Midbrain (tissue), 1 donor: ENCODE measurements at places on chromosomes 5 and 9.

DNA sequence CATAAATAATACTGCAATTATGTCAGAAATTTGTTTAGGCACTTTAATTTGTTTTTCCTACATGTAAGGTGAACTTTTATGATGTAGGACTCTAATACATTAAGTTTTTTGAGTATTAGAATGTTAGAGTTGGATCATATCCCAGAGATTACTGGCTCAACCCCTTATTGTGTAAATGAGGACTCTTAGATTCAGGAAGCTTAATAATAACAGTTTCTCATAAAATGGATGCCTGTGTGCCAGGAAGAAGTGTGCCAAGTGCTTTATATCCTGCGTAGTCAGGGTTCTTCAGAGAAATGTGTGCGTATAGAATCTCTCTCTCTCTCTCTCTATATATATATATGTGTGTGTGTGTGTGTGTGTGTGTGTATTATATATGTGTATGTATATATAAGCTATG, 388.5 kb downstream of the CAAP1 start:
- DNase-seq = no peak

DNA sequence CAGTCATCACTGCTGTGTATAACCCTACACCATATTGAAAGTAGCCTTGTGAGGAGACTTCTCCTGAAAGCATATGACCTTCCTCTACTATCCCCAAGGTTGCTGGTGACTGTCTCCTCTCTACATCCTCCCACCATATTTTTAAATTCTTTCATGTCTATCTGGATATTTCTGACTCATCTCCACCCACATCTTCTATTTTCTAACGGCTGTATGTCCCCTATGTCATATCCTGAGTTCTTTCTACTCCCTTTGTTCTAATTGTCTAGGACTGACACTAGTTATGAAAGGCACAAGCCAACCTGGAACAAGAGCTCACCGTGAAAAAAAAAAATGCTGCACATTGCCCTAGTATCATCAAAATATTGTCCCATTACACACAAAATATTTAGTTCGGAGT, 218.3 kb upstream of the ZNF462 start:
- DNase-seq = no peak

GRCh38 chr9:116250891-116251290, 97.3 kb downstream of the PAPPA start:
- DNase-seq = no peak

- no peak for DNase-seq
These were observed 1951.4 kb upstream of the WWC1 start for GRCh38 chr5:166340039-166340438.

DNA sequence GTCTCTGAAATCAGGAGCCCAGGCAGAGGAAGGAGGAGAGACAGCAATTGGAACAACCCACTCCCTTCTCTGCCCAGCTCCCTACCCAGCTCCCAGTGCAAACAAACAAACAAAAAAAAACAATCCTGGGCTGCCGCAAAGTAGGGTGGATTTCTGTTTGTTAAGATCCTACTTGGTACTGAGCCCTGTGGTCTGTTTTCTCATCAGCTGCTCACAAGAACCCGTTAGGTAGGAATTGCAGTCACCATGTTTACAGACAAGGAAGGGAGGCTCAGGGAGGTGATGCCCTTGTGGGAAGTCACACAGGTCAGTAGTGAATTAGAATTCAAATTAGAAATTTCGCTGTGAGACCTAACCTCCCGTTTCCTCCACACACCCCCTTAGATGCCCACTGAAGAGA, 128.8 kb upstream of the RAD23B start:
- no peak for DNase-seq

GRCh38 chr5:179171816-179172745, 111.9 kb downstream of the ZNF354C start:
- no peak for DNase-seq

GRCh38 chr5:159409801-159410200, 79.5 kb upstream of the IL12B start:
- no peak for DNase-seq

DNA sequence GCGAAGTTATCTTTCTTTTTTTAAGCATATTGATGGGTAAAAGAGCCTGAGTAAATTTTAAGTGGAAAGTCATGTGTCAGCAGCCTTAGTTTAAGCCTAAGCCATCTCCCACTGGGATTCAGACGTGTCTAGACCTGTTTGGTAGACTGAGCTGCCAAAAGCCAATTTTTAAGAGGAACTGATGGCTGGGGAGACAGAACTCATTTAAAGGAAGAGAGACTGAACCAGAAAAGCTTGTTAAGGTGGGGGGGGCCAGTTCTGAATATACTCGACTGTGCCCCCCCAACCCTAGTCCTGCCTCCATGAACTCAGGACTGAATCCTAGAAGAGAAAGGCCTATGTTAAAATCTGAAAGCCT, 58.3 kb upstream of the PLPP1 start:
- DNase-seq = no peak

DNA sequence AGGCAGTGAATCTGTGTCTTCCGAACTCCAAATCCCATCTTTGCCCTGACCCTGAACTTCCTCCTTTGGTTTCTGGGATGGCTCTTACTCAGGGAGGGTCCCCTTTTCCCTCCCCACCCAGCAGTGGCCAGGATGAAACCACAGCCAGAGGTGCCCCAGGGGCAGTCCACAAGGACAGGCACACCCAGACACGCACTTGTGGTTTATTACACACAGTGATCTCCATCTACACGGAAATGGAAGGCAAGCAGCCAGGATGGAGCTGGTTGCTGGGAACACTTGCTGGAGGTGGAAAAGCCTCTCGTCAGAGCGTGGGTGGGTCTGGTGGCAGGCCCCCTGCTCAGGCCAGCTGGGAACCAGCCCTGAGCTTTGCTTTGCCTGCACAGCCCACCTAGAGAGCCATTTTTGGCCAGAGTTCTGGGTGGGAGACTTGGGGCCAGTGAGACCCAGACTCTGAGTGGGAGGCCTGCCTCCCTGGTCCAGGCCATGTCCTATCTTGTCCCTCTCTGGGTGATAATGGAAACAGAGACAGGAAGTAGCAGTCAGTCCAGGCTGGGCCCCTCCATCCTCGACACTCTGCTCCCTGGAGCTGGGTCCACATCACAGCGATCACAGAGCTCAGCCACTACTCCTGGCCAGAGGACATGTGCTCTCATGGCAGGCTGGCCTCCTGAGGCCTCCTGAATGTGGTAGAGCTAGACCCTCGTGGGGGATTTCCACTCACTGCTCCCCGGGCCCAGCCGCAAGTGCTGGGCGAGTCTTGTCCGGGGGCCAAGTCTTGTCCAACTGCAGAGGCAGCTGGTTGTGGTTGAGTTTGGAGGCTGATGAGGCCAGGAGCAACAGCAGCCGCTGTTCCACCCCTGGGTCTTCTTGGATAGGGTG, 5.1 kb upstream of the PHYKPL start:
- no peak for DNase-seq

DNA sequence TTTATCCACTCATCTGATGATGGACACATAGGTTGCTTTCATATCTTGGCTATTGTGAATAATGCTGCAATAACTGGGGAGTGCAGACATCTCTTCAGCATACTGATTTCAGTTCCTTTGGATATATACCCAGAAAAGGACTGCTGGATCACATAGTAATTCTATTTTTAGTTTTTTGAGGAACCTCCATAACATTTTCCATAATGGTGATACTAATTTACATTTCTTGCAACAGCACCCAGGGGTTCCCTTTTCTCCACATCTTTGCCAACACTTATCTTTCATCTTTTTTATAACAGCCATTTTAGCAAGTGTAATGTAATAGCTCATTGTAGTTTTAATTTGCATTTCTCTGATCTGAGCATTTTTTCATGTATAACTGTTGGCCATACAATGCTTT, 34.1 kb upstream of the NR4A3 start:
- DNase-seq = no peak

DNA sequence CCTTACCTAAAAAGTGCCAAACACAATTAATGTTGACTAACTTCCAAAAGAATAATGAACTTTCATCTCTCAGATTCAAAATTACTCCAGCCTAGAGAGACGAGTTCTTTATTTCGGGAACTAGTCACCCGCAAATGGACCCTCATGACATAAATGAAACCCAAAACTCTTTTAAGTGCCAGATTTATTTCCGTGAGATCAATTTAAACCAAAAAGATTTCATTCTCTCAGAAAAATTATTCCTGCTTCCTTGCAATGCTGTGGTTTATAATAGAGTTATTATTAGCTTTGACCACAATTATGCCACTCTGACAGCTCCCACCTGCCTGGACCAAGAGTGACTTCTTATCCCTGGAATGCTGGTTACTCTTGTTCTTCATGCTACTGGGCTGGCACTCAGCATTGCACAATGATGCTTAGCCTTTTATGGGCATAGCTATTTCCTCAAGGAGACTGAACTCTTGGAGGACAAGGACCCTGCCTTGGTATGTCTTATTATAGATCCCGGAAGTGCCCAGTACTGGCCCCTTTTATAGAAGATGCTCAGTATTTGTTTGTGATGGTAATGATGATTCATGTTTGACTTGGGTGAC, 183.5 kb downstream of the SNX18 start:
- DNase-seq = no peak

GRCh38 chr9:107455425-107456135, 34.0 kb downstream of the KLF4 start:
- no peak for DNase-seq

DNA sequence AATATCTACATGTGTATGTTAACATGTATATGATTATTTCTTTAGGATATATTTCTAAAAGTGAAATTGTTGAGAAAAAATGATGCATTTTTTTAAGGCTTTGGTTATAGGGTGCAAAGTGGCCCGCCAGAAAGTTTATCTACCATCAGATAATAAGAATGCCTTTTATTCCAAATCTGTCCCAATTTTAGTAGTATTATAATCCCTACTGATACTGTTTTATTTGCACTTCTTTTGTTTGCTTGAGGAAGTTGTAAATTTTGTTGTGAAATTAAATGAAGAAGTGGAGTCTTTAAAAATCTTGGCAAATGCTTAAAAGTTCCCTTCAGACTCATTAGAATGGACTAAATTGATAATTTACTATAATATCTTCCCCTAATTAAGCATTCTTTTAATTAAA, 73.0 kb downstream of the NIPBL start:
- DNase-seq = no peak

- DNase-seq = no peak
These were observed 14.6 kb downstream of the SLC9A3 start for GRCh38 chr5:509611-510185.

DNA sequence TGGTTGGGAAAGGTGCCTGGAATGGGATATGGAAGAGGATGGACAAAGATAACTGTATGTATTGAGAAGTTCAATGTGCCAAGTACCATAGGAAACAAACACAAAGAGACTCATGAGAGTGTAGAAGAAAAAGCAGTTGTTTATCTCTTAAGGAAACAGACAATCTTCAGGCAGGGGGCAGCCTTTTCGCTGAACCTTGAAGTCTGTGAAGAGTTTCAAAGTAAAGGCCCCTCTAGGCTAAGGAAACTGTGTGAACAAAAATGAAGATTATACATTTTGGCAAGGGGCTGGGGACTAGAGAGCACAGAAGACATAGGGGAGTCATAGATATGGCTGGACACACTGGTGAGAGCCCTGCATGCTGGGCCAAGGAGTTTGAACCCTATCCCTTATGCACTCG, 27.5 kb upstream of the FRMPD1 start:
- no peak for DNase-seq

DNA sequence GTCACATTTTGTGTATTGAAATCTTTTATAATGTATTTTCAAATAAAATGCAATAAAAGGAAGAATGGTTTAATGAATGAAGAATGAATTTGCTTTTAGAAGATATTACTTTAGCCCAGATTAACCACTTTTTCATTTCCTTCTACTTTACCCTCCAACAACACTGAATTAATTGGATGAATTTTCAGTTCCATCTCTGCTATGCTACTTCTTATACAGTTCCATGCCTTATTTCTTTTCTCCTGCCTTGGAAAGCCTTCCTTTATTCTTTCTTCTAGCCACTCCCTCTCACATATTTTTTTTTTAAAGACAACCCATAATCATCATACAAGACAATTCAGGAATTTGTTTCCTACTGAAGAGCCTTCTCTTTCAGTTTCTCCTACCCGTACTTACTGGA, 296.6 kb upstream of the TNC start:
- DNase-seq = no peak

DNA sequence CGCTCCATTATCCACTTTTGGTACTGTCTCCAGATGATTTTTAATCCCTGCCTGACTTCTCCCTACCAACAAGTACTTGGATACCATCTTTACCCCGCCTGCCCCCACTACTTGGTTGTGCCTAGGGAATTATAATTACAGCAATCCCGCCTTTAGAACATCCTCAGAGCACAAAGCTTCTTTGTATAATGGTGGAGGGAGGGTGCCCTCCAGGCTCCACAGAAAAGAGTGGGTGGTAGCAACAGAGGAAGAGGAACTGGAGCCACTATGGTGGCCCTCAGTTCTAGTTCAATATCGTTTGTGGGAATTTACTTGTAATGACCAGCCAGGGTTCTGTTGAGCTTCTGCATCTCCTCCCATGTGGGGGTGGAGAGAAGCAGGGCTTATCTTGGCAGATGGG, 79.0 kb upstream of the RNF38 start:
- peak; percentile 64 for DNase-seq
